Activated T-cell treated with anti-CD3 and anti-CD28 coated beads for 24 hours (primary cell): ENCODE measurements at places on chromosomes 12 and 14.

DNA sequence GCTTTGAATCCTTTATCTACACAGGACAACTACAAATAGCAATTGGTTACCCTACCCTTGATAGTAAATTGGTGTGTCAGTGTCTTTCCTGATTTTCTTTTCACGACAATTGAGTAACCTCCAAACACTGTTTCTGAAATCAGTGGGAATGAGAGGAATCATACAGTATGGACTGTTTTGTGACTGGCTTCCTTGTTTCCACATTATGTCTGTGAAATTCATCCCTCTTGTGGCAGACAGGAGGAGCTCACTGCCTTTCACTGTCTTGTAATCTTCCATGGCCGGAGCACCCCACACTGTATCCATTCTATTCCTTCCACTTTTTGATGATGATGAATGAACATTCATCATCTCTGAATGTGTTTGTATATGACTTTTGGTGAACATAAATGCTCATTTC is 164.0 kb upstream of the PZP start:
- DNase-seq: no peak

DNA sequence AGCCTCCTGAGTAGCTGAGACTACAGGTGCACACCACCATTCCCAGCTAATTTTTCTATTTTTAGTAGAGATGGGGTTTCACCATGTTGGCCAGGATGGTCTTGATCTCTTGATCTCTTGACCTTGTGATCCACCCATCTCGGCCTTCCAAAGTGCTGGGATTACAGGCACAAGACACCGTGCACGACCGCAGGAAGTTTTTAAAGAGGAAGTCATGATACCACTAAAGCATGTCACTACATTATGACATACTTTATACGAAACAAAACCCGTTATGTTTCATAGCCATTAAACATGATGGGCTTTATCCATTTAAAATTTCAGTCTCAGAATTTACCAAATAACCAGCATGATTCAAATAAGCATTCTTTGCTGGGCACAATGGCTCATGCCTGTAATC is 83.8 kb upstream of the DUSP6 start:
- no peak for DNase-seq

GRCh38 chr14:37515771-37516170 is 79.3 kb downstream of the FOXA1 start:
- no peak for DNase-seq

DNA sequence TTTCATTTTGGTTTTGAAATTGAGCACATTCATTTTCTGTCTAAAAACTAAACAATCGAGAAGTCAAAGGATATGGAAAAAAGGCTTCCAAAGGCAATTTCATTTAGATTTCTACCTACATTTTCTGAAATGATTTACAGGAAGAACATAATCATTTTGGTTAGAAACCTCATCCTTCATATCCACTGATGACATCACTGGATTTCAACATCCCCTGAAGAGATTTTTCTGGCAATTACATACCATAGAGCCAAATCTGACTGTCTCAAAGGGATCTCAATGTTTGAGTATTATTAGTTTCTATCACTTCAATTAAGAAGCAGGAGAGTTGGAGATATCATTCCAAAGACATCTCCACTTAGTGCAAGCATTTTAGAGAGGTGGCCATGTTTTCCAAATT is 137.8 kb downstream of the TTC7B start:
- no peak for DNase-seq

DNA sequence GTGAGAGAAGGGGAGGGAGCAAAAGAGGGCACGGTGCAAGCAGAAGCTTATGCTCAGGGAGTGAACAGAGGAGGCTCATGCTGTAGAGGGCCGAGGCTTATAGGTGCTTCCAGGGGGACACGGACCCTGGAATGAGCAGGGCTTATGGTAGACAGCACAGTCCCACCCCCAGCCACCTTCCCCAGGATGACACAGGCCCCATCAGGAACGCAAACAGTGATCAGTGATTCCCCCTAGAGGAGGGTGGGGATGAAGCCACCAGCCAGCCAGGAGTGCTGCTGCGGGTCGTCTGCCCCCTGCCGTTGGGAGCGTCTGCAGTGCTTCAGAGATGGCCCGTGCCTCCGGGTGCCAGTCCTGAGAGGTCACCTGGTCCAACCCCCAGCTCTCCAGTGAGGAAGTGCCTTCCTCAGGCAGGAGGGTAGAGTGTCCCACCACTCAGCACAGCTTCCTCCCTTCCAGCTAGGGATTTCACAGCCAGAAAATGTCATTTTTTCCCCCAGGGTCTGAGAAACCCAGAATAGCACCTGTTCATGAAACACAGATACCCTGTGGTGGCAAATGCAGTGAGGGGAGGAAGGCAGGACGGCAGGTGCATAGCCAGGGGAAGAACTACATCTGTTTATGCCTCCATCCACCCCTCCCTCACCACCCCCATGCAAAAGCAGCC is 60.7 kb downstream of the SLC6A12 start:
- peak; percentile 44 for DNase-seq

DNA sequence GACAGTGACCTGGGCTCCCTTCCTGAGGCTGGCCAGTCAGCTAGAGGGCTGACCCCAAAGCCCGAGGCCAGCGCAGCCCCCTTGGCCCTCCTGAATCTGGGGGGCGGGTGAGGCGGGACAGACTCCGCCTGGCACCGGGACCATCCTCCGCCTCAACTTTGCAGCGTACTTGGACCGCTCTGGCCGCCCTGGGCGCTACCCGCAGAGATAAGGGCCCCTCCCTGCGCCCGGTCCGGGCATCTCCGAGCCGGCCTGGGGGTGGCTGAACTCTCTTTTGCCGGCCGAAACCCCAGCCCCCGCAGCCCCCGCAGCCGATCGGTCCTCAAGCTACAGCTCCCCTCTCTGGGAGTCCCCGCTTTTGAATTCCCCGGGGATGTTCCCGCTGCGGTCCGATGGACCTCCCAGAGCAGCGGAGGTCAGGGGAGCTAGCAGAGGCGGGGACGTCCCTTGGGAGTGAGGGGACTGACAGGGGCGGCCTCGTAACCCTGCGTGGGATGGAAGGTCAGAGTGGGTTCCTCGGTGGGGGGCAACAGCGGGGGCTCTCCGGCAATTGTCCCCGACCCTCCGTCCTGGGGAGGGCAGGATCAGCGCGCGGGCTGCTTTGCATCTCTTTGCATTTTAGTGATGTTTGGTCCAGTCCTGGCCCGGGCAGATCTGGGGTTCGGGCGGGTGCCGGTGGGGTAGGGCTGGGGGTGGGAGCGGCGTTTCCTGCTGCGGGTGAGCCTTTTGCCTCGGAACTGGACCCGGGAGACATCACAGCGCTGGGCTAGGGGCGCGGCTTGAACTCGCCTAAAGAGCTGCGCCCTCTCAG is at the start of gene CRIP1:
TSS of gene CRIP1 (plus strand) at position 724 of the 811 bp plus-strand sequence. CDS start 374 bp downstream, outside the sequence.
- no peak for DNase-seq

GRCh38 chr12:2431810-2432209 is 363.0 kb upstream of the FKBP4 start:
- DNase-seq: no peak

- DNase-seq: no peak
Measured at GRCh38 chr14:34097644-34098043, 146.8 kb upstream of the EGLN3 start.

DNA sequence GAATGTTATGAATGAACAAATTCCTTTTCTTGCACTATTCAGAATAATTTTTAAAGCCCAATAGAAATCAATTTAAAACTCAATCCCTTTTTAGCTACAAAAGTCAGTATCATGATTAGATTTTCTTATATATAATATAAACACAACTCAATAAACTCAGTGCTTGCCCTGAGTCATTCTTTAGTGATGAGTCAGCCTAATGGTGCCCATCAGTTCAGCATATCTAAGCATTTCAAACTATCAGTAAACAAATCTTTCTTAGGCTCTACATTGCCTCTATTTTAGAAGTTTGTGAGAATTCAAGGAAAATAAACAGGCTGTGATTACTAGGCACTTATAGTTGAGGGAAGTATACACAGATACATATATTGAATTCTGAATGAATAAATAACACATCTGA is 179.6 kb downstream of the NELL2 start:
- no peak for DNase-seq

DNA sequence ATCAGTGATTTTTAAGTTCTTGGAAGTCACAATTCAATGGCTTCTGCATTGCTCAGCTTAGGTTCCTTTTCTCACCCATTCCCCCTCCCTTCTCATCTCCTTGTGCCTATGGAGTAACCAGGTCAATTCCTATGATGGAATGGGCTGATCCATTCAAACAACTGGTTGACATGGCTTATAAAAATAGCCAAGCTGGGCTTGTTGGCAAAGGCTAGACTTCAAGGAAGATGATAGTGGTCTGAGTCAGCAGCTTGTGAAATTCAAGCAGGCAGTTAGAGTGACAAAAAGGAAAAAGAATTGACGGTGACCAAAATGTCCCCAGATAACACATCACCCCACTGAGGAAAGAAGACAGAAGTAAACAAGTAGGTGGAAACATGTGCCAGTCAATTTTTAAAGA is 119.9 kb upstream of the PCED1B start:
- no peak for DNase-seq

DNA sequence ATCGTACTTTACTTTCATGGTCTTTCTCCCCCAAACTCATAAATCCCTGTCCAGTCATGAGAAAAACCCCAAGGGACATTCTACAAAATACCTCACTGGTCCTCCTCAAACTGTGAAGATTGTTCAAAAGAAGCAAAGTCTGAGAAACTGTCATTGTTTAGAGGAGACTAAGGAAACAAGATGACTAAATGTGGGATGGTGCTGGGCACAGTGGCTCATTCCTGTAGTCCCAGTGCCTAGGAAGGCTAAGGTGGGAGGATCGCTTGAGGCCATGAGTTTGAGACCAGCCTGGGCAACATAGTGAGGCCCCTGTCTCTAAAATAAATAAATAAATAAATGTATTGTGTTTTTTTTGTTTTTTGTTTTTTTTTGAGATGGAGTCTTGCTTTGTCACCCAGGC is 74.2 kb upstream of the SCAF11 start:
- DNase-seq: no peak

- DNase-seq: no peak
Measured at GRCh38 chr14:58716706-58717105, 78.9 kb downstream of the DACT1 start.

- no peak for DNase-seq
Measured at GRCh38 chr14:80364274-80364673, 153.0 kb upstream of the DIO2 start.

DNA sequence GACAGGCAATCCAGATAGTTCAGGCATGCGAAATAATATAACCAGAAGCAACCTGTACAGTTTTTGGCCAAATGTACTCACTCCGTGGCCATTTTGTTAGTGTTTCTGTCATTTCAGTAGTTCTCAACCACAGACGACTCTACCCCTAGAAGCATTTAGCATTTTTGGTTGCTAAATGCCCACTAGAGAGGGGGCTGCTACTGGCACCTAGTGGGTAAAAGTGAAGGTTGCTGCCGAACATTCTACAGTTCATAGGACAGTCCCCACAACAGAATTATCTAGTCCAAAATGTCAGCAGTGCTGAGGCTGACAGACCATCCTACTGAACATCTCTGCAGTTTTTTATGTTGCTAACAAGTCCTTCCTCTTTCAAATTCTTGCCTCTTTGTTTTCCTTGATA is 107.4 kb downstream of the TSHR start:
- no peak for DNase-seq

DNA sequence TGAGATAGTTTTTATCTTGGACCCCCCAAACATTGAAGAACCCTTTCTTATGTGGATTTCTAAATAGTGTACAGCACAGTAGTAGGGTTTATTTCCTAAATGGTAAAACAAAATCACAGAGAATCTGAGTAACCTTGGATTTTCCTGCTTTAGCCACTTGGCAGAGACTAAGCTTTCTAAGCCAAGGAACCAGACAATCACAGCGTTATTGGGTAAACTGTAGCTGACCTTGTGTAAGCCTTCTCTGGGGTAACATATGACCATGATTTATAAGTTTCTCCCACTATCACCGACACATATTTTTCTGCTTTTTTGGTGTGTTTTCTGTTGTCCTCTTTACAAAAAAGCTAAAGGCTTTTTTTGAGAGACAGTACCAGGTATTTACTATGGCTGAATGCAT is 136.3 kb upstream of the PZP start:
- no peak for DNase-seq

GRCh38 chr14:46573498-46573897 is 78.1 kb downstream of the RPL10L start:
- DNase-seq: no peak

GRCh38 chr12:125861299-125862281 is 796.4 kb downstream of the AACS start:
- no peak for DNase-seq

DNA sequence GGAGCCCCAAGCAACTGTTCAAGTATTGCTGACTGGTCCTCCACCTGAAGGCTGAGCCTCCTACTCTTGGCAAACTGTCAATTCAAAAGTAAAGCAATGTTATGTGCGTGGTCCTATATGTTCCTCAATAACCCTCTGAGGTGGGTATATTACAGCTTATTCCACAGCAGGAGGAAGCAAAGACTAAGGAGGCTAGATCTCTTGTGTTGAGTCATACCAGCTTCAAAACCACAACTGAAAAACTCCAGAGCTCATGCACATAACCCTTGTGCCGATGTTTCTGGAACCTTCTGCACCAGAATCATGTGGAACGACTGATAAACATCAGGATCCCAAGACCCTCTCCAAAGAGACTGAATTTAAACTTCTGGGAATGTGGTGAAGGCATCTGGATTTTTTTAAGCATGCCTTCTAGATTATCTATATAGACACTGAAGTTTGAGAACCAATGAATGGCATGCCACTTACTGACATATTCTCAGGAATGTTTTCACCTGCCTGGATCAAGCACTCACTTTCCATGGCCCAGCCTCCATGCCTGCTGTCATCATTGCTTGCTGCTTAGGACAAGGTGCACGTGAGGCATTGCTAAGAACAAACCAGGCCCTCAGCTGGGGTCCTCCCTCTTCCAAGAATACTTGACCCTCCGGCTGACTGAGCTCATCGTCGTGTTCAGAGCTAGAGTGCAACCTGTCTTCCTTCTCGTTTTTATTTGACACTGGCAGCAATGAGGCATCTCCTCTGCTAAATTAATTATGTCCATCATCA is 194.7 kb downstream of the BCL11B start:
- DNase-seq: no peak
